ENCODE measurements at places on chromosomes 5 and 9. TPM values are rescaled to one million over a fixed set of nuclear protein-coding genes. Genes with fewer than 3 reads are reported as not detected.
A peak's percentile ranks its signal among the peaks of the same experiment; 100 is the strongest.

- no peaks in the 10 kb centered on the region for H3K36me3 ChIP-seq
- peaks cover 51% of the 10 kb centered on the region for H3K27me3 ChIP-seq
- H3K4me1 ChIP-seq: peaks cover 10% of the 10 kb centered on the region
- no peak overlapping the region for H3K4me3 ChIP-seq
- no peak overlapping the region for H3K27ac ChIP-seq
These were observed 217.2 kb downstream of the AGTPBP1 start for GRCh38 chr9:85524531-85524930.

DNA sequence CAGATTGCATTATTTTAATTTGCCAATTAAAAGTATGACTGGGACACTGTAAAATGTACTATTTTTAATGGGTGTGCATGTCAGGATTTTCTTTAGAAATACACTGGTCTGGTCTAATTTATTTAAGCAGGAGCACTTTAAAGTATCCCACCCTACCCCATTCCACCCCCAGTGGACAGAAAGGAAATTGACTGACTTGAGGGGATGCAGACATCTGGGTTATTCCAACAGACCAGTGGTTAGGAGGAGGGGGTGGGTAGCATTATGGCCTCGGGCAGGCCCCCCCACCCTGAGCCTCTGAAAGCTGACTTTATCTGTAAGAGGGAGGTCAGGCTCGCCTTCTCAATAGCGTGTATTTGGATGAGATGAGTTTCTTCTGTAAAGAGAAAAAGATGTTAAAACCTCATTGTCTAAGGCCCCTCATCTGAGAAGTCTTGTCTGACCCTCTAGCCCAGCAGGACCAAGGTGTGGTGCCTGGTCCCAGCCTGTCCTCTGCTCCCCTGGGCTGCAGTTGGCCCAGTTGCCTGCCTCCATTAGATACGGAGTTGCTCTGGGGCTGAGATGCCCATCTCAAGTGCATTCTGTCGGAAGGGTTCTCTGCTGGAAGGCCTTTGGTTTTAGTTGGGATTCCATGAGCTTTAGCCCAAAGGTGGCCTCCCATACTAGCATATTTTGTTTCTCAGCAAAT, 4.4 kb downstream of the HNRNPAB start:
- peaks cover 75% of the 10 kb centered on the region for H3K36me3 ChIP-seq
- peaks cover 2% of the 10 kb centered on the region for H3K27me3 ChIP-seq
- H3K27ac ChIP-seq: peak overlapping the region; percentile 16
- H3K4me3 ChIP-seq: no peak overlapping the region
- peaks cover 44% of the 10 kb centered on the region for H3K4me1 ChIP-seq

The ZDHHC21 gene
- total RNA-seq: 9.8 TPM

GRCh38 chr5:133109655-133110483, 58.1 kb downstream of the HSPA4 start:
- H3K4me1 ChIP-seq: peaks cover 4% of the 10 kb centered on the region
- peaks cover 4% of the 10 kb centered on the region for H3K27me3 ChIP-seq
- no peak overlapping the region for H3K4me3 ChIP-seq
- H3K36me3 ChIP-seq: peaks cover 12% of the 10 kb centered on the region
- no peak overlapping the region for H3K27ac ChIP-seq

- H3K27me3 ChIP-seq: peaks cover 30% of the 10 kb centered on the region
- no peak overlapping the region for H3K27ac ChIP-seq
- H3K4me1 ChIP-seq: no peaks in the 10 kb centered on the region
- DNase-seq: no peak
- no peak overlapping the region for H3K4me3 ChIP-seq
These were observed 52.6 kb upstream of the TNC start for GRCh38 chr9:115170358-115171073.

The TSSK1B gene
- total RNA-seq: not detected

GRCh38 chr5:88515881-88516819, 247.5 kb upstream of the TMEM161B start:
- no peak overlapping the region for H3K27ac ChIP-seq
- no peak for DNase-seq
- peaks cover 2% of the 10 kb centered on the region for H3K4me1 ChIP-seq
- H3K4me3 ChIP-seq: no peak overlapping the region
- H3K36me3 ChIP-seq: no peaks in the 10 kb centered on the region

DNA sequence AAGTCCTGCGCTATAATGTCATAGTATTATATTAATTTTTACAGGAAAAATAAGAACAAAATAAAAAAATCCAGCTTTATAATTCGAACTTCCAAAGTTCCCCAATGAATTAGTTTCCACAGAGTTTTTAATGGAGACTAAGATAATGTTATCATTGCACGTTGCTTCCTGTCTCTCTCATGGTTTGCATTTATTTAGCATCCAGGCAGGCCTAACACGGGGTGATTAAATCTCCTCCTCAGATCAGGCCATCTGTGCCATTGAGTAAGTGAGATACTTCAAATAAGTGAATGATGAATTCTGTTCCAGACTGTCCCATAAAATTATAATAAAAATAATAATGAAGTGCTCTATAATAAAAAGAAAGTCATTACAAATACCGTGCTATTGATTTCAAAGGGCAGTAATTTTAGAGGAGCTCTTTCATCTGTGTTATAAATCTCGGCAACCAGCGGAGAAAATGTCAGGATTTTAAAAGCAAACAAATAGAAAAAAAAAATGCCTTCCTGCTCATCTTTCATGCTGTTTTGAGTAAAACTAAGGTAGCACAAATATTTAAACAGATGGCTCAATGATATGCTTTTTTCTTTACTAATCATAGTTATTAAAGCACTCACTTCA, 570.6 kb upstream of the ZNF608 start:
- no peak for DNase-seq
- H3K36me3 ChIP-seq: no peaks in the 10 kb centered on the region
- no peaks in the 10 kb centered on the region for H3K27me3 ChIP-seq
- H3K4me1 ChIP-seq: no peaks in the 10 kb centered on the region
- no peak overlapping the region for H3K27ac ChIP-seq

GRCh38 chr9:79668956-79669355, 97.2 kb downstream of the TLE4 start:
- H3K36me3 ChIP-seq: peaks cover 33% of the 10 kb centered on the region
- H3K27me3 ChIP-seq: no peaks in the 10 kb centered on the region
- peaks cover 12% of the 10 kb centered on the region for H3K4me1 ChIP-seq
- no peak overlapping the region for H3K4me3 ChIP-seq
- H3K27ac ChIP-seq: no peak overlapping the region

GRCh38 chr9:93248386-93249040, 64.6 kb downstream of the WNK2 start:
- H3K36me3 ChIP-seq: no peaks in the 10 kb centered on the region
- no peak overlapping the region for H3K4me3 ChIP-seq
- no peak overlapping the region for H3K27ac ChIP-seq

The FST gene
- total RNA-seq: 0.49 TPM

DNA sequence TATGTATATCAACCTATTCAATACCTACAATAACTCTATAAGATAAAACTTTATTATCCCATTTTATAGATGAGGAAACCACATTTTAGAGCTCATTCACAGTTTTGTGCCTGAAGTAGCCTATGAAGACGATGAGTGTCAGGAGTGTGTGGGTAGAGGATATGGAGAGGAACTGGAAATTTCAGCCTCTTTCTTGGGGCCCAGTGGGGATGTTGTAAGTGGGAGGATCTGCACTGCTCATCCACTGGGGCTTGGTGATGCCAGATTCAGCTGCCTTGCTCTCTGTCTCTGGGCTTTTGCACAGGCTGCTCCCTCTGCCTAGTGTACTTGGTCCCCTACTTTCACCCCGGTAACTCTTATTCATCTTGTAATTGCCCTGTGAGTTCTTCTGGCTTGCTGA, 194.7 kb downstream of the SREK1 start:
- H3K27me3 ChIP-seq: peaks cover 22% of the 10 kb centered on the region
- no peaks in the 10 kb centered on the region for H3K4me1 ChIP-seq
- no peaks in the 10 kb centered on the region for H3K36me3 ChIP-seq
- no peak overlapping the region for H3K27ac ChIP-seq
- H3K4me3 ChIP-seq: no peak overlapping the region

The STK32A gene
- total RNA-seq: not detected

The ARHGEF28 gene
- not detected for total RNA-seq

- peak overlapping the region; percentile 83 for H3K4me3 ChIP-seq
- H3K27ac ChIP-seq: peak overlapping the region; percentile 89
- peaks cover 32% of the 10 kb centered on the region for H3K36me3 ChIP-seq
- H3K4me1 ChIP-seq: peaks cover 47% of the 10 kb centered on the region
These were observed 722 bp downstream of the CDC42SE2 start for GRCh38 chr5:131264451-131265099.

GRCh38 chr9:90948156-90948555, 146.5 kb downstream of the SYK start:
- peaks cover 1% of the 10 kb centered on the region for H3K36me3 ChIP-seq
- DNase-seq: no peak
- H3K4me1 ChIP-seq: peaks cover 3% of the 10 kb centered on the region
- no peak overlapping the region for H3K27ac ChIP-seq
- H3K4me3 ChIP-seq: no peak overlapping the region

The FOXD4L5 gene
- 0.23 TPM for total RNA-seq

GRCh38 chr5:34618371-34619065, 37.6 kb upstream of the RAI14 start:
- no peaks in the 10 kb centered on the region for H3K4me1 ChIP-seq
- no peak overlapping the region for H3K27ac ChIP-seq
- DNase-seq: no peak
- H3K27me3 ChIP-seq: no peaks in the 10 kb centered on the region
- H3K4me3 ChIP-seq: no peak overlapping the region

DNA sequence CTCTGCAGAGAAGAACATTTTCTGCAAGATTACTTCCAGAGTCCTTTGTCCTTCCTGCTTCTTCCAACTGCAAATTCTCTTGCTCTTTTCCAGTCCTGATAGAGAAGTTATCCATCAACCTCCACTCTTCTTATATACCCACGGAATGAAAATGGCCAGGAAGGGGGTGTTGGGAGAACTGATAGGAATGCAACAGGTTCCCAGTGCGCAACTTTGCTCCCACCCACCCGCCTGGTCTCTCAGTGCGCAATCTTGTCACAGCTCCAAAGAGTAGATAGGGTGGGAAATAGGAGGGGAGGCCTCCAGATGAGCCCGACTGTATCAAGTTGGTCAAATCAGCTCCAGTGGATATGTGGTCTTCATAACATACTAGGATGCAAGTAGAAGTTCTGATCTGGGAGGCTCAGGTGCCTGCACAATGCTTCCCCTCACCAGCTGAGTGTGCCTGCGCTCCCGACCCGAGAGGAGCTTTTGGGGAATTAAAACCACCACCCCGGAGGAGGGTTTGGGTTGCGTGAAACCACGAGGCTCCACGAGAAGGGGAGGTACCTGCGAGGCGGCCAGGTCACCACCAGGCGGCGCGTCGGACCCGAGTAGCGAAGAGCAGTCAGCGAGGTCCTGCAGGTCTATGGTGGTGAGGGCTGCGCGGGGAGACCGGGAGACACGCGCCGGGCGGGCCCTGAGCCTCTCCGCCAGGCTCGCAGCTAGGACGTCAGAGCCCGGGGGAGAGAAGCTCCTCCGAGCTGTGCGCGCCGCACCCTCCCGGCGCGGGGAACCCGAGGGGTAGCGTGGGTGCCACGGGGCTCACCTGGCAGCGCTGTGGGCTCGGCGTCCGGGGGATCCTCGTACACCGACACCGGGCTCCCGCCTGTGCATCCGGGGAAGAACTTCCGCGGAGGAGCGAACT, 835 bp downstream of the MCIDAS start:
- peaks cover 30% of the 10 kb centered on the region for H3K4me1 ChIP-seq
- H3K27ac ChIP-seq: no peak overlapping the region
- peaks cover 87% of the 10 kb centered on the region for H3K27me3 ChIP-seq
- H3K36me3 ChIP-seq: peaks cover 4% of the 10 kb centered on the region

GRCh38 chr5:76451031-76451701, 48.1 kb downstream of the IQGAP2 start:
- no peaks in the 10 kb centered on the region for H3K27me3 ChIP-seq
- H3K4me1 ChIP-seq: peaks cover 28% of the 10 kb centered on the region
- DNase-seq: no peak

DNA sequence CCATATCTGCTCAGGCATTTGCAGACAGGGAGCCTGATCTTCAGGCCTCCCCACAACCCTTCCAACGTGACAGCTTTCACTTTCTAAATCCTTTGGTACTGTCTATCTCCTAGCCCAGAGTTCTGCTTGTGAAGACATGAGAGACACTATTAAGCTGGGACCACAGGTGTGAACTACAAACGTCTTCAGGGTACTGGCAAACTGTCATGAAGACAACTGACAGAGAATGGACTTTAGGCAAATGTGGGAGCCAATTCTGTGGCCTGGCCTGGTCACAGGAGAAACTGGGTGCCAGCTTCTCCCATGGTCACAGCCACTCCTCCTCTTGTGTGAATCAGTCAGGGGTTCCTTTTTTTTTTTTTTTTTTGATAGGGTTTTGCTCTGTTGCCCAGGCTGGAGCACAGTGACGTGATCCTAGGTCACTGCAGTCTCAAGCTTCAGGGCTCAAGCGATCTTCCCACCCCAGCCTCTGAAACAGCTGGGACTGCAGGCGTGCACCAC, 10.4 kb downstream of the TRIM14 start:
- H3K27ac ChIP-seq: peak overlapping the region; percentile 90
- H3K36me3 ChIP-seq: peaks cover 72% of the 10 kb centered on the region
- H3K27me3 ChIP-seq: no peaks in the 10 kb centered on the region
- DNase-seq: peak; percentile 61
- peak overlapping the region; percentile 39 for H3K4me3 ChIP-seq

The FBP2 gene
- total RNA-seq: not detected

The SCGB3A2 gene
- not detected for total RNA-seq

- peaks cover 6% of the 10 kb centered on the region for H3K36me3 ChIP-seq
- peaks cover 18% of the 10 kb centered on the region for H3K4me1 ChIP-seq
- H3K27ac ChIP-seq: no peak overlapping the region
- H3K4me3 ChIP-seq: no peak overlapping the region
- DNase-seq: no peak
These were observed 6.1 kb upstream of the OTP start for GRCh38 chr5:77644371-77645157.

- H3K4me1 ChIP-seq: no peaks in the 10 kb centered on the region
- no peaks in the 10 kb centered on the region for H3K36me3 ChIP-seq
- DNase-seq: no peak
- H3K27me3 ChIP-seq: no peaks in the 10 kb centered on the region
- H3K4me3 ChIP-seq: no peak overlapping the region
These were observed 434.9 kb upstream of the SMARCA2 start for GRCh38 chr9:1580215-1580614.

The CATSPER3 gene
- 0.82 TPM for total RNA-seq

DNA sequence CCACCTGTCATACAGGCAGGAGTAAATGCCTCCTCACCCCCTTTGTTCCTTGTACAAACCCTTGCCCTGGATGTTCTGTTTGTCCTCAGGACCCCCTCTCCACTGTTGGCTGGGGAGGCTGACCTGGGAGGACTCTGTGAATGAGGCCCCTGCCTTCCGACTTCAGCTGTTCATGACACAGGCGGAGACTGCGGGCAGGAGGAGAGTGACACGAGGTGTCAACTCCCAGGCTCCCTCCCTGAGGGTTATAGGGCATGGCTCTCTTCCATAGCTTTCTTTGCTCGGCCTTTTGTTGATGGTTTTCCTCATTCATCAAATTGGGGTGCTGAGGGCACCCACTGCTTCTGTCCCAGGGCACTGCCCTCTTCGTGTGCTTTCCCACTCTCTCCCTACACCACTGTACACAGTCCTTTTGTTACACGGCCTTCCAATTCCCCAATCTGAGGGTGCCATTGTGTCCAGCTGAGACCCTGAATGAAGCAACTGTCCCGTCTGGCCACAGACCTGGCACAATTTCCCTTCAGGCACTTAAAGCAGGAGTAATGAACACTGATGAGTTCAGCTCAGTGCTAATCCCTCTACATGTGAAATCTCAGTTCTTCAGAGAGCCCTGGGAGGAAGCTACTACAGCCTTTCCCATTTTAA, 33.8 kb downstream of the KCNIP1 start:
- H3K27ac ChIP-seq: no peak overlapping the region
- no peaks in the 10 kb centered on the region for H3K4me1 ChIP-seq
- H3K36me3 ChIP-seq: no peaks in the 10 kb centered on the region
- no peak for DNase-seq
- H3K27me3 ChIP-seq: peaks cover 29% of the 10 kb centered on the region
